ENCODE measurements at places on chromosomes 5 and 9.

GRCh38 chr5:147733075-147733474 lies 49.5 kb downstream of the JAKMIP2 start:
- no peak for DNase-seq

DNA sequence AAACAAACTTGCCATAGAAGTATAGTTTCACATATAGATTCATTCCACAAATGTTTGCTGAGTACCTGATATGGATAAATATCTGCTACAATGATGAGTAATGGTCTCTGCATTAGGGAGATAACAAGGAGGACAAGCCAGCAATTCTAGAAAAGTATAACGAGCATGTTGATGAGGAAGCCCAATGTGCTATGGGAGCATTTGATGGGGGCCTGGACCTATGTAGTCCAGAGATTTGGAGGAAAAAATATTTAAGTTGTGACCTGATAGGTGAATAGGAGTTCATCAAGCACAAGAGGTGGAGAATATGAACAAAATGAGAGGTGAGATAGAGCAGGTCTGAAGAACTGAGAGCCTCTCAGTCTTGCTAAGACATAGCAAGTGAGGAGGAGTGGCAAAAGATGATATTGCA lies 14.4 kb upstream of the TMEM245 start:
- no peak for DNase-seq

- DNase-seq: no peak
Measured at GRCh38 chr9:125908136-125908535, 161.0 kb downstream of the PBX3 start.

GRCh38 chr5:73039082-73039481 lies 81.3 kb upstream of the TMEM171 start:
- DNase-seq: peak; percentile 92

GRCh38 chr5:68424799-68425537 lies 209.4 kb downstream of the PIK3R1 start:
- peak; percentile 29 for DNase-seq

- DNase-seq: no peak
Measured at GRCh38 chr9:128498911-128499310, 5.6 kb upstream of the GLE1 start.

GRCh38 chr5:24714746-24715145 lies 70.0 kb upstream of the CDH10 start:
- DNase-seq: peak; percentile 14

GRCh38 chr5:119016125-119016774 lies 27.9 kb upstream of the DTWD2 start:
- no peak for DNase-seq

DNA sequence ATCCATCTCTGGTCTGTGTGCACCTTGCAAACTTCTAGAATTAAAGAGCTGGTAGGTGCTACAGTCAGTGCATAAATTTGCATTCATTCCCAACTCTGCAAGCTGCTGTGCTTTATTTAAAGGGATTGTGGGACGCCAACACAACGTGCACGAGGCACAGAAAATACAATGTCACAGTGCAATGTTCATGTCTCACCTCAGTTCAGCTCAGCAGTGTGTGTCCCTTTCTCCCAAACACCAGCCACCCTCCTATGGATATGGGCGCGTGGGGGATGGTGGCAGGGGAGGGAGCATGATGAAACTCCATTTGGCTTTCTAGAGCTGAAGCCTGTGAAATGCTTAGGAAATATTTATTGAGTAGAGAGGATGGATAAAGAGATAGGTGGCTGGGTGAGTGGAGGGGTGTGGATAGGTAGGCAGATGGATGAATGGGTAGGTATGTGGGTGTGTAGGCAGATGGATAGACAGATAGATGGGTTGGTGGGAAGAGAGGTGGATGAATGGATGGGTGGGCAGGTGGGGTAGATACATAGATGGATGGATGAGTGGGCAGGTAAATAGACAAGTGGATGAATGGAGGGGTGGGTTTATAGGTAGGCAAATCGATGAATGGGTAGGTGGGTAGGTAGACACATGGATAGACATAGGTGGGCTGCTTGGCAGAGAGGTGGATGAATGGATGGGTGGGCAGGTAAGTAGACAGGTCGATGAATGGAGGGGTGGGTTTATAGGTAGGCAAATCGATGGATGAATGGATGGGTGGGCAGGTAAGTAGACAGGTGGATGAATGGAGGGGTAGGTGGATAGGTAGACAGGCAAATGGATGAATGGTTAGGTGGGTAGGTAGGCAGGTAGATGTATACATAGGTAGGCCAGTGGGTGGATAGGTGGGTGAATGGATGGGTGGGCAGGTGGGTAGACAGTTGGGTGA lies 92.7 kb upstream of the FCN2 start:
- DNase-seq: no peak

GRCh38 chr5:33720176-33720575 lies 171.6 kb downstream of the ADAMTS12 start:
- DNase-seq: no peak

DNA sequence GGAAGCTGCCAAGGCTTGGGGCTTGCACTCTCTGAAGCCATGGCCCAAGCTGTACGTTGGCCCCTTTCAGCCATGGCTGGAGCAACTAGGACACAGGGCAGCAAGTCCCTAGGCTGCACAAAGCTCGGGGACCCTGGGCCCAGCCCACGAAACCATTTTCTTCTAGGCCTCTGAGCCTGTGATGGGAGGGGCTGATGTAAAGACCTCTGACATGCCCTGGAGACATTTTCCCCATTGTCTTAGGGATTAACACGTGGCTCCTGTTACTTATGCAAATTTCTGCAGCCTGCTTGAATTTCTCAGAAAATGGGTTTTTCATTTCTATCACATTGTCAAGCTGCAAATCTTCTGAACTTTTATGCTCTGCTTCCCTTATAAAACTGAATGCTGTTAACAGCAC lies 83.0 kb upstream of the DAP start:
- DNase-seq: no peak

DNA sequence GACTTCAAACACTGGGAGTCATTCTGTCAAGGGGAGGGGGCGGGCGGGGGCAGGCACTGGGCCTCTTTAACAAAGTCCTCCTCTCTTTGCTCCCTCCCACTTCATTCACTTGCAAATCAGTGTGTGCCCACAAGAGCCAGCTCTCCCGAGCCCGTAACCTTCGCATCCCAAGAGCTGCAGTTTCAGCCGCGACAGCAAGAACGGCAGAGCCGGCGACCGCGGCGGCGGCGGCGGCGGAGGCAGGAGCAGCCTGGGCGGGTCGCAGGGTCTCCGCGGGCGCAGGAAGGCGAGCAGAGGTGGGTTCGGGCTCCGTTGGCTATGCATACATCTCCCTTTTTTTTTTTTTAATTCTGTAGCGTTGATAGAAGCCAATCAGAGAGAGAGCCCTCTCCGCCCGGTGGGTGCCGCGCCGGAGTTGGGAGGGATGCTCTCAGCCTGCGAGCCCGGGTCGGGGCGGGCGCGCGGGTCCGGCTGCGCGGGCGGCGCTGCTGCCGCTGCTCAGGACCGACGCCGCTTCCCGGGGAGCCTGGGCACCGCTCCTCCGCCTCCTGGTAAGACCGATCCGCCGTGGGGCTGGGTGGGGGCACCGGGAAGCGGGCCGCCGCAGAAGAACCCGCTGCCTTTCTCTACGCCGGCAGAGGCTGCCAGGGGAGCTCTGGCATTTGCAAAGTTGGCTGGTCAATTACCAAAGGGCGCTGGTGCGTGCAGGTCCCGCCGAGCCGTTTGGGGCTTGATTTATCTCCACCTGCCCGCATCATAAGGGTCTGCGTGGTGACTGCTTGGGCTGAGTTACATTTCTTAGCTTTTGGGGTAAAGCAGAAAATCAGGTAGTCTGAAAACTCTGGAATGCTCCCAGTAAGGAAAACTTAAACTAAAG lies at the start of gene CDH6:
Gene CDH6, plus strand, starts transcription at position 96 of the 877 bp plus-strand sequence. CDS start 73,788 bp downstream, outside the sequence.
- peak; percentile 97 for DNase-seq

DNA sequence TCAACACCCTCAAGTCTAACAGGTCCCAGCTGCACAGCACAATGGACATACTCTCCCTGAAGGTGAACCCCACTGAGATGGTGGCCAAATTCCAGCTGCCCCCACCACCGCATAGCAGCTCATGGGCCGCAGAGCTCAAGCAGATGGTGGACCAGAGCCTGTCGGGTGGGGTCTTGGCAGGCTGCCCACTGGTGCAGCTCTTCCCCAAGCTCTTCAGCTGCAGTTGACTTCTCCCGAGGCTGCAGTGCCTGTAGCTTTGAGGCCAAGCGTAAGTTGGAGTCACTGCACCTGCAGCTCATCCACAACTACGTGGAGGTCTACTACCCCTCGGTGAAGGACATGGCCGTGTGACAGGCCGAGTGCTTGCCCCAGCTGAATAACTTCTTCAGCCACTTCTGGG lies 56.6 kb upstream of the SPTLC1 start:
- DNase-seq: peak; percentile 84

- DNase-seq: no peak
Measured at GRCh38 chr5:77812926-77813589, 36.9 kb upstream of the TBCA start.

GRCh38 chr5:12284604-12285003 lies 380.4 kb upstream of the CTNND2 start:
- DNase-seq: no peak

- no peak for DNase-seq
Measured at GRCh38 chr5:132456987-132457361, 33.6 kb downstream of the IRF1 start.

GRCh38 chr9:94826044-94826443 lies 99.5 kb downstream of the AOPEP start:
- peak; percentile 50 for DNase-seq

DNA sequence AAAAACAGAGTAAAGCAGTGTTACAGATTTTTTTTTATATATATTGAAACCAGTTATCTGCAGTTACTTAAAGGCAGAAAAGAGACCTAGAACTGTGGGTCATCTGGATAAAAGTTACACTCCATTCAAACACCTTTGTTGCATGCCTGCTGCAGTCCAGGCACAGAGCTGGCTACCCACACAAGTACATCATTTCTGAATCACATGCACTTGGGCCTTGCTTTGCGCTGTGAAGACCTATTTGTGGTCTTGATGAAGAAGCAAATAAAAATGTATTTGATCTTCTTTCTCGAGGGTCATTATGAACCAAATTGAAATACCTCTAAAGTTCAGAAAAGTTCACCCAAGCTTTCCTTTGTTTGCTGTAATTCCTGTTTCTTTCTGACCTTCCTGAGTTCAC lies 503.0 kb upstream of the ZNF608 start:
- no peak for DNase-seq

DNA sequence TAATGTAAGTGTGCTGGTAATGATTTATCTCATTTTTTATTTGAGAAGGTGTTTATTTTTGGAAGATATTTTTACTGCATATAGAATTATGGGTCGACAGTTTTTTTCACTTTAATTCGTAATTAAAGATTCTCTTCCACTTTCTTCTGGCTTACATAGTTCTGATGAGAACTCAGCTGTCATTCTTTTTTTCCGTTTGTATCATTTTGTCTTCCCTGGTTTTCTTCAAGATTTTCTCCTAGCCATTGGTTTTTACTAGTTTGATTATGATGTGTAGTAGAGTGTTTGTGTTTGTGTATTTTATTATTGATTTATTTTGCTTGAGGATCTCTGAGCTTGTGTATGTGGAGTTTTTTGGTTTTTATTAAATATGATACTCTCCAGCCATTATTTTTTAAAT lies 21.7 kb downstream of the SLF1 start:
- no peak for DNase-seq

DNA sequence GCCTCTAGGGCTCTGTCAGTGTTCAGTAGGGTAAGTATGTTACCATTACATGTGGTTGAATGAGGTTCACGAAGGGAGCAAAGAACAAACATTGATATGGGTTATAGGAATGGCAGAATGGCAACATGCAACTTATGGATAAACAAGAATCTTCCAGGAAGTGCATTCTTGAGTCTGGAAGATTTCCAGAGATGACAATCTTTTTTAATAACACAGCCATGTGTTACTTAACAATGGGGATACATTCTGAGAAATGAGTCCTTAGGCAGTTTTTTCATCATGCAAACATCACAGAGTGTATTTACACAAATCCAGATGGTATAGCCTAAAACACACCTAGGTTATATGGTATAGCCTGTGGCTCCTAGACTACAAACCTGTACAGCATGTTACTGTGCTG lies 9.1 kb upstream of the SLC28A3 start:
- DNase-seq: peak; percentile 63

All from NCI-H69 (cell line).